Osteocyte (in vitro differentiated cells): ENCODE measurements at places on chromosomes 4 and X. TPM values are rescaled to one million over a fixed set of nuclear protein-coding genes. Genes with fewer than 3 reads are reported as not detected.
A peak's percentile ranks its signal among the peaks of the same experiment; 100 is the strongest.

DNA sequence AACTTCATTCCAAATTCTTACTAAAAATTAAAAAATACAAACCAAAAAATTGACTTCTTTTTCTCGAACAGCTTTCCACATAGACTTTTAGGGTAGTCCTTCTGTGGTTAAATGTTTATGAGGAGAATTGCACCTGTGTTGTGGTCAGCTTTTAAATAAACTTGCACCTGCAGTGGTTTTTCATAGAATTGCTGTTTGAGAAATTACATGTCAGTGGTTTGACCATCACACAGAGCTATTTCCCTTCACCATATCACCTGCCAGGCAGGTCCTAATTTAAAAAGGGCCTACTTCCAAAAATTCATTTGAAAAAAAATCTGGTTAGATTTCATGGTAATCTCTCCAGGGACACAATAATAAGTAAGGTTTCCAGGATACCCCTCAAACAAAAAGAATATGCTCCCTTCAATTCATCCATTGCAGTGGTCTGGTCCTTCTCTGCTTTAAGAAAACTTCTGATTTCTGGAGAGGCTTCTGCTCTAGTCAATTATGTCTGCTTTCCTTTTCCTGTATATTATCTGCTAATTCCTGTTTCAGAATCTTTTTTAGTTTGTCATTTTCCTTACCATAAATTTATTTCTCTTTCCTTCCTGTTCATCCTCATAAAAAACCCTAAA, 9.8 kb upstream of the UTP3 start:
- H3K4me3 ChIP-seq = no peak overlapping the region
- H3K4me1 ChIP-seq = no peaks in the 10 kb centered on the region
- H3K36me3 ChIP-seq = no peaks in the 10 kb centered on the region
- no peak overlapping the region for H3K27ac ChIP-seq

The NPY2R gene
- total RNA-seq = not detected in 2 replicates

DNA sequence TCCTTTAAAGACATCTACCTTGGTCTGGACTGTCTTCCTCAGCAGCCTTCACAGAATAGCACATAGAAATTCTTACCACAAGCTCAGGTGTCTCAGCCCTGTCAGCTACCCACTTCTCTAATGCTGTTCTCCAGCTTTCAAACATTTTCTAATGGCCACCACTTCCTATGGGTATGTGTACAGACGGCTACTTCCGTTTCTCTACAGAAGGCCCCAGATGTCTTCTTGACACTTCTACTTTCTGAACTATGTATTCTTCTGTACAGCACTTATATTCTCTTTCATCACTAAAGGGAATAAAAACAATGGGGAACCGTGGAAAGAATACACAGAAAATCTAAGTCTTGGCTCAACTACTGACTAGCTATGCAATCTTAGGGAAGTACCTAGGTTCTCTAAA, 13.3 kb downstream of the OPHN1 start:
- no peak overlapping the region for H3K4me3 ChIP-seq
- no peak overlapping the region for H3K27ac ChIP-seq
- H3K27me3 ChIP-seq = no peaks in the 10 kb centered on the region
- H3K4me1 ChIP-seq = peaks cover 19% of the 10 kb centered on the region

DNA sequence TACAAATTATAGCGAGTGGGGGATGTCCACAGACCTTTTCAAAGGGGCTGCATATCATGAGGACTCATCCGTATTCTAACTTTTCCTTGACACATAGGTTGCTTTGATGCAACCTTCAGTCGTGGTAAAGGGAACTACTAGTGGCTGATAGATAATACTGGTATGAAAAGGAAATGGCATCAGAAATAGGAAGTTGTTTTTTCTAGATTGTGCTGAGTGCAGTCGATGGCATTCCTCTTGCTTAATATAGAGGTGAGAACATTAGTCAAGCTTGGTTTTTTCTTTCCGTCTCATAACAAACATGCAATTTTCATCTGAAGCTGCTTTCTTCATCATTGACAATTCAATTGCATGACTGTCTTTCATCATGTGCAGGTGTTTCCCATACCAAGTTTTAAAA, 16.6 kb downstream of the ENPEP start:
- H3K27me3 ChIP-seq = peaks cover 10% of the 10 kb centered on the region
- no peaks in the 10 kb centered on the region for H3K36me3 ChIP-seq
- H3K27ac ChIP-seq = no peak overlapping the region
- no peaks in the 10 kb centered on the region for H3K4me1 ChIP-seq
- no peak for DNase-seq

- H3K4me3 ChIP-seq = no peak overlapping the region
- H3K4me1 ChIP-seq = no peaks in the 10 kb centered on the region
- no peak overlapping the region for H3K27ac ChIP-seq
Measured at GRCh38 chrX:148691456-148691855, 191.0 kb downstream of the AFF2 start.

The MAMLD1 gene
- total RNA-seq = 13.2 and 13.4 TPM in 2 replicates

DNA sequence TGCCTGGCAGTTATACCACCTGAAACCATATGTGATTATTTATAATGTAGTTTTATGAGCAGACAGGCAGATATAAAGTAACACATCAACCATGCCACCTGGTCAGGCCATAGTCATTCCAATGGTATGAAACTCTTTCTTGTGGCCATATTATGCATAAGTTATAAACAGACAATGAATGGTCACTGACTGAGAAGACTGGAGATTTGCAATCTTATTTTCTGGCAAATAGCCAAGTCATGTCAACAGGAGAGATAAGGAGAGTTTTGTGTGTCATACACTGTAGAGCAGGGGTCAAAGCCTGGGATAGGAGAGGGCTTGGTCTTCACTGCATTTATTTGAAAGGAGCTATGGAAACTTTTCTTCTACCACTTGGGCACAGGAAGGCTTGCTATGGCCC, 29.5 kb downstream of the SORBS2 start:
- DNase-seq = no peak
- no peaks in the 10 kb centered on the region for H3K27me3 ChIP-seq
- no peak overlapping the region for H3K4me3 ChIP-seq

DNA sequence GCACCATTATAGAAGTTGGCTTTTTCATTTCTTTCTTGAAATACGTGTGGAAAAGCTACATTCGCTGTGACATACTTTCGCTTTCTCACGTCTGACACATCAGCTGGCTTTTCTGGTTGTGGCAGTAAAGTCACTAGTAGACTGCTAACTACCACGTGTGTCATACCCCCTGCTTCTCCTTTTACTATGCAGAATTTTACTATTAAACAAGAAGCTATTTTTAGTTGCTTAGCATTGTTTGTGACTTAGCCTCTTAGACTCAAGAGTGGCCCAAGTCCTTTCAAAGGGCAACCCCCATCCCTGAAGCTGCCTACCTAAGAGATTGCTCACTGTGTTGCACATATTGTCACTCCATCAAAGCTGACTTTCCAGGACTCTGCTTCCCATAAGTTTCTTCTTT, 2.1 kb upstream of the IL2 start:
- no peak for DNase-seq
- no peak overlapping the region for H3K4me3 ChIP-seq
- no peak overlapping the region for H3K27ac ChIP-seq
- no peaks in the 10 kb centered on the region for H3K4me1 ChIP-seq

The HSFX2 gene
- total RNA-seq = 0.64 TPM in 1 of 2 replicates, not detected in the other

GRCh38 chrX:68827848-68828624, 785 bp upstream of the EFNB1 start:
- H3K4me3 ChIP-seq = peak overlapping the region; percentile 87
- no peaks in the 10 kb centered on the region for H3K27me3 ChIP-seq
- H3K4me1 ChIP-seq = peaks cover 21% of the 10 kb centered on the region
- peak overlapping the region; percentile 84 for H3K27ac ChIP-seq

GRCh38 chr4:102552781-102553180, 51.6 kb downstream of the NFKB1 start:
- H3K4me3 ChIP-seq = no peak overlapping the region
- H3K4me1 ChIP-seq = peaks cover 25% of the 10 kb centered on the region
- H3K36me3 ChIP-seq = peaks cover 2% of the 10 kb centered on the region
- DNase-seq = no peak
- H3K27ac ChIP-seq = peak overlapping the region; percentile 61

DNA sequence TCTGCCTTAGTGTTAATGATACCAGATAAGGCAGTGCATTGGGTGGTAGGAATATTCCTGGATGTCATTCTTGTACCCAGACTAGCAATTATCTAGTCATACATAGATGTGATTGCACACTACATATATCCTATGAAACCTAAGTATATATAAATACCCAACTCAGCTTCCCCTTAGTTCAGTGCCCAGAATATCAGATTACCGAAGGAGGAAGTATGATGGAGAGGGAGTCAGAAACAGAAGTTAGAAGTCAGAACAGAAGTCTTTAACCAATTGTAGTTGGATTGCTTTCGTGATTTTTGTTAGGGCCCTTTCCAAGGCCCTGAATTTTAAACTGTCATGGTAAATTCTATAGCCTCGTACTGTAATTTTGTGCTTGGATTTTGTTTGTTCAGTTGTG, 42.9 kb downstream of the MOB1B start:
- H3K36me3 ChIP-seq = peaks cover 3% of the 10 kb centered on the region
- H3K27me3 ChIP-seq = no peaks in the 10 kb centered on the region
- no peak for DNase-seq
- peaks cover 32% of the 10 kb centered on the region for H3K4me1 ChIP-seq
- no peak overlapping the region for H3K4me3 ChIP-seq
- H3K27ac ChIP-seq = peak overlapping the region; percentile 82

- DNase-seq = peak; percentile 69
- no peaks in the 10 kb centered on the region for H3K4me1 ChIP-seq
- H3K27ac ChIP-seq = no peak within 1 kb of the TSS
- H3K27me3 ChIP-seq = no peaks in the 10 kb centered on the region
Measured at GRCh38 chrX:49303346-49303745, at the start of gene GAGE10. Gene GAGE10, plus strand, starts transcription at chrX:49303646. Its CDS starts 1,214 bp downstream, at chrX:49304860.

DNA sequence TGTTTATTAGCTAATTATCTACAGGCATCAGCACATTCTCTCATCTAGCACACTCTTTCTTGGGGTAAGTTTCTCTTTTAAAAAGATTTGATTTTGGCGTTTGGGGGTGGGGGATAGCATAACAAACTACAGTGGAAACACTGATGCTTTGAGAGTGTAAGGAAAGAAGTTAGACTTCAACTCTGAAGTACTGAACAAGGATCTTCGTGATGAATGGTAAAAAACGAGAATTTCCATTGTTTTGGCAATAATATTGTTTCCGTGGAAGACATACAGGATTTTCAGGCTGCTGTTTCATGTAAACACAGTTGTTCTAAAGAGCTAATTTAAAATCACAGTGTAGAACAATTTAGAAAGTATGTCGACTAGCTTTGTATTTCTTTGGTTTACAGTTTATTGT, 451 bp downstream of the LPAR4 start:
- H3K4me1 ChIP-seq = peaks cover 13% of the 10 kb centered on the region
- peak overlapping the region; percentile 73 for H3K4me3 ChIP-seq
- DNase-seq = no peak
- peak overlapping the region; percentile 32 for H3K27ac ChIP-seq

The TIGD4 gene
- 0.18 and 0.19 TPM in 2 replicates for total RNA-seq

The PCDH10 gene
- total RNA-seq = 11.0 and 14.6 TPM in 2 replicates

GRCh38 chrX:149374751-149375150, 130.4 kb downstream of the IDS start:
- DNase-seq = no peak

GRCh38 chrX:123961268-123962005, at the start of gene STAG2:
Gene STAG2, plus strand, starts transcription at chrX:123961706. Its CDS starts 60,922 bp downstream, at chrX:124022628.
- peak within 1 kb of the TSS; percentile 99 for H3K27ac ChIP-seq
- H3K4me1 ChIP-seq = peaks cover 21% of the 10 kb centered on the region
- H3K4me3 ChIP-seq = peak within 1 kb of the TSS; percentile 91
- DNase-seq = peak; percentile 90
- H3K27me3 ChIP-seq = no peaks in the 10 kb centered on the region

GRCh38 chr4:85776579-85776978, 301.6 kb downstream of the ARHGAP24 start:
- no peaks in the 10 kb centered on the region for H3K27me3 ChIP-seq
- DNase-seq = no peak
- no peak overlapping the region for H3K4me3 ChIP-seq
- no peak overlapping the region for H3K27ac ChIP-seq

GRCh38 chr4:145907812-145908211, 30.8 kb downstream of the ZNF827 start:
- H3K27ac ChIP-seq = peak overlapping the region; percentile 79
- peak overlapping the region; percentile 36 for H3K4me3 ChIP-seq
- H3K4me1 ChIP-seq = peaks cover 44% of the 10 kb centered on the region
- no peak for DNase-seq

- H3K36me3 ChIP-seq = peaks cover 2% of the 10 kb centered on the region
- H3K27ac ChIP-seq = peak overlapping the region; percentile 96
- peaks cover 15% of the 10 kb centered on the region for H3K4me1 ChIP-seq
- peaks cover 4% of the 10 kb centered on the region for H3K27me3 ChIP-seq
Measured at GRCh38 chrX:53685711-53686110, 808 bp downstream of the HUWE1 start.

- H3K36me3 ChIP-seq = no peaks in the 10 kb centered on the region
- no peaks in the 10 kb centered on the region for H3K27me3 ChIP-seq
- H3K27ac ChIP-seq = peak overlapping the region; percentile 93
- no peak for DNase-seq
- H3K4me1 ChIP-seq = peaks cover 40% of the 10 kb centered on the region
- peak overlapping the region; percentile 1 for H3K4me3 ChIP-seq
Measured at GRCh38 chr4:38078590-38079421, 118.6 kb downstream of the PTTG2 start.

The DCAF4L1 gene
- total RNA-seq = not detected in 2 replicates
